RWPE2 (cell line): ENCODE measurements at places on chromosomes 4 and X.
A peak's percentile ranks its signal among the peaks of the same experiment; 100 is the strongest.

DNA sequence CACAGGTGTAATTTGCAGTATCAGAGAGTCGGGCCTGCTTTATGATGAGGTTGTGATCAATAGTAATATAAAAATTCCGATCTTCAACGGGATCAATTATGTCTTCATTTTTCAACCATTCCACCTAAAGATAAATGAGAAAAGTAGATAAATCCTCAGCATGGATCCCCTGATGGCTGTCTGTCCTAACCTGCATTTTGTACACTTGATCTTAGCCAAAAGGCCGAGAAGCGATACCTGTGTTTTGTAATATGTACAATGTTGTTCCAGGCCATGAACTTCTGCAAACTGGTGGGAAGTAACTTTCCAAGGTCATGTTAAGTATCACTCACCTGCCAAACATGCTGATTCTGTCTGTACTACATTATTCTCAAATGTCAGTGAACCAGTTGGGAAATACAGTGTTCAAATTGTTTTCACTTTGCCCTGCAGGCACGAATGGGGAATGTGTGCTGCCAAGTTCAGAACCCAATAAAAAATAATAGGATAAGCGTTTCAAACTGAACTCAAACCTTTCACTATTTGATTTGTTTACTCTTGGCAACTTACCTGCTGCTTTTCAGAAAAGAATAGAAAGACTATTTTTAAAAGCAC is 298.1 kb downstream of the UNC5C start:
- no peak for DNase-seq
- H3K27ac ChIP-seq = no peak overlapping the region
- H3K4me3 ChIP-seq = no peak overlapping the region
- H3K36me3 ChIP-seq = no peaks in the 10 kb centered on the region

- peaks cover 2% of the 10 kb centered on the region for H3K4me1 ChIP-seq
- H3K27ac ChIP-seq = no peak overlapping the region
Measured at GRCh38 chrX:136143711-136144110, 3.6 kb upstream of the FHL1 start.

DNA sequence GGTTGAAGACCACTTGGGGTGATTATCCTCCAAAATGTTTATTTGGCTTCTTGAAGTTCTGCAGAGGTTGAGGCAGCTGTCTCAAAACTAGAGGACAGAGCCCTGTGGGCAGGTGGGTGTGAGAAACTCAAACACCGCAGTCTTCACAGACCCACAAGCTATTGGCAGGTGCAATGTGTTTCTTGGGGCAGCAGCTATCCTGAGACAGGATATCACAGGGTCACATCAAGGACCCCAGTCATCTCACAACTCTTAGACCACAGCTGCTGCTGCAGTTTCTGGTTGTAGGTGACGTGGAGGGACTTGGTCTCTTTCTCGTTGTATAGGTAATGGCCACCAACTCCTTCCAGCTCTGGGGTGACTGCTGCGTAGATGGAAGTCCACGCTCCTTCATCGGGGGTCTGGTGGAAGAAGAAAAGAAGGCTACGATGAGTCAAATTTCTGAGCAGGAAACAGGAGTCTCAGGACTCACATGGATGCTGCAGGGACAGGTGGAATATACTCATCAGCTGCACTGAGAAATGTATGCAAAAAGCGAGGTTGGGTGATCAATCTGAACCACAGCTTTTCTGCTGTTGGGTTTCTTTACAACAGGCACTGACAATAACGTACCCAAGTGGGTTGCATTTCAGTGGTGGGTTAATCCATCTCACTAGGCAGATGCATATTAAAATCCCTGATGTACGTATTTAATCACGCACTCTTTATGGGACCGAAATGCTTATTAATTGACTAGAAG is 279.8 kb downstream of the DHRSX start:
- no peaks in the 10 kb centered on the region for H3K36me3 ChIP-seq
- no peak overlapping the region for H3K4me3 ChIP-seq
- no peaks in the 10 kb centered on the region for H3K4me1 ChIP-seq
- DNase-seq = no peak
- no peak overlapping the region for H3K27ac ChIP-seq

- no peaks in the 10 kb centered on the region for H3K36me3 ChIP-seq
- H3K27ac ChIP-seq = no peak overlapping the region
- no peak overlapping the region for H3K4me3 ChIP-seq
- DNase-seq = no peak
- peaks cover 10% of the 10 kb centered on the region for H3K4me1 ChIP-seq
Measured at GRCh38 chr4:181821039-181822004, 421.9 kb upstream of the TENM3 start.

DNA sequence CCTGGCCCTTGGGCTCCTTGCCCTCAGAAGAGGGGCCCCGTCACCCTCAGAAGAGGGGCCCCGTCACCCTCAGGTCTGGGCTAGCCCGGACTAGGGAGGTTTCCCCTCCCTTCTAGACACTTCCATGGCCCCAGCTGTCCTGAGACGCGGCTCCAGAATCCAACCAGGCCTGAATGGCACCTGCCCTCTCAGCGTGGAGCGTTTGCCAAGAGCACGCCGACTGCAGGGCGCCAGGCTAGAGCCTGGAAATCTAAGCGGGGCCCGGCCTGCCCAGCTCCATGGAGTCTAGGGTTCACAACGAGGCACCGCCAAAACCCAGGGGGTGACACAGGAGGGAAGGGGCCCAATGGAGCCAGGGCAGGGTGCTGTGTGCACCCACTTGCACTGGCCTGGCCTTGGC is 7.8 kb upstream of the ATP2B3 start:
- H3K27ac ChIP-seq = no peak overlapping the region
- H3K4me1 ChIP-seq = no peaks in the 10 kb centered on the region
- no peaks in the 10 kb centered on the region for H3K27me3 ChIP-seq
- DNase-seq = no peak
- H3K4me3 ChIP-seq = no peak overlapping the region

- no peak overlapping the region for H3K27ac ChIP-seq
- no peaks in the 10 kb centered on the region for H3K4me1 ChIP-seq
- peak; percentile 28 for DNase-seq
- H3K36me3 ChIP-seq = no peaks in the 10 kb centered on the region
Measured at GRCh38 chrX:1667566-1667965, 52.7 kb downstream of the ASMT start.

DNA sequence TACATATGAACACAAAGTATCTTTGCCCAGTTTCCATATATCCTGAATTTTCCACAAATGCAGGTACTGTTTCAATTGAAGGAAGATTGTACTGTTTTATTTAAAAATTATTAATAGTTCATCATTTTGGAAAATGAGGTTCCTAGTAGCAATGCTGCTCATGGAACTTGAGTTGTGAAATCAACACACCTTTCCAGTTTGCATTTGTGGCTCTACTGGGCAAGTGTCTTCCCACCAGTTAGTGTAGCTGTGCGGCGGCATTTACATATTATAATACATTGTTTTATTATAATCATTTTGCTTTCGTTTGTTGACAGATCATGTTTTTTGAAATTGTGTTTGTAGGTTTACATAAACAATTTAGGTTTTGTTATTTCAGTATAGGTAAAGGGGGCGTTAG is 2.0 kb upstream of the DDX3X start:
- peak overlapping the region; percentile 81 for H3K4me3 ChIP-seq
- peaks cover 3% of the 10 kb centered on the region for H3K4me1 ChIP-seq
- H3K36me3 ChIP-seq = peaks cover 19% of the 10 kb centered on the region

DNA sequence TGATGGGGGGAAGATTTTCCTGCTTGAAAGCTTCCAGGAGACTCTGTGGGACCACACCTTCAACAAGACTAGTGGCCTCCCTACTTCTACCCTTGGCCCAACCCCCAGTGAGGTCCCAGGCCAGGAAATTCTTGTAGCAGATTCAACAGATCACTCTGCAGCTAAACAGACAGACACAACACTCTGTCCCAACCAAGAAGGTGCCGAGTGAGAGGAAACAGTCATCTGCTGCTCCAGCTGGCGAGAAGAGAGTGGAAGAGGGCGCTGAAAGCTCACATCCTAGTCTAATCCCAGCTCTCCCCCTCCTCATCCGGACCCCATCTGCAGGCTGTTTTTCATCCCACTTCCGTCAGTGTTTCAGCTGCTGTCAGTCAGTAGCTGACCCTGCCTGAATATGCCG is 63.4 kb downstream of the CHRDL1 start:
- no peak overlapping the region for H3K4me3 ChIP-seq
- no peaks in the 10 kb centered on the region for H3K4me1 ChIP-seq
- no peaks in the 10 kb centered on the region for H3K27me3 ChIP-seq

DNA sequence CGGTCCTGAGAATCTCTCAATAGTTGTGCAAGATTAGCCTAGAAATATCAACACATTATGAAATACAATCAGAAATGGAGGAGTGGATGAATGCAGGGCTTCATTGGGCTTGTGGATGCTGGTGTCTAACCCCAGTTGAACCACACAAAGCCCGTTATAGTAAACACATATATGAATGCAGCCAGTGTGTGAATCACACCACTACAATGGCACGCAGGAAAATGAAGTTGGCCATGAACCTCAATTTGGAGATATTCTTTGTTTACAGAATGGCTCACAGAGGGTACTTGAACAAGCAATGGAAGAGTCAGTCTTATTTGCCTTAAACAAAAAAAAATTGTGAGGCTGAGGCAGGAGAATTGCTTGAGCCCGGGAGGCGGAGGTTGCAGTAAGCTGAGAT is 57.8 kb downstream of the SOD3 start:
- no peaks in the 10 kb centered on the region for H3K4me1 ChIP-seq
- no peaks in the 10 kb centered on the region for H3K27me3 ChIP-seq
- H3K36me3 ChIP-seq = no peaks in the 10 kb centered on the region

GRCh38 chrX:109940411-109940810 is 62.5 kb upstream of the TMEM164 start:
- DNase-seq = no peak
- no peaks in the 10 kb centered on the region for H3K4me1 ChIP-seq
- no peak overlapping the region for H3K4me3 ChIP-seq
- no peaks in the 10 kb centered on the region for H3K36me3 ChIP-seq
- no peaks in the 10 kb centered on the region for H3K27me3 ChIP-seq

GRCh38 chr4:37685823-37686372 is 278 bp downstream of the RELL1 start:
- no peaks in the 10 kb centered on the region for H3K27me3 ChIP-seq
- peak; percentile 59 for DNase-seq
- H3K4me3 ChIP-seq = peak overlapping the region; percentile 72
- no peaks in the 10 kb centered on the region for H3K36me3 ChIP-seq

DNA sequence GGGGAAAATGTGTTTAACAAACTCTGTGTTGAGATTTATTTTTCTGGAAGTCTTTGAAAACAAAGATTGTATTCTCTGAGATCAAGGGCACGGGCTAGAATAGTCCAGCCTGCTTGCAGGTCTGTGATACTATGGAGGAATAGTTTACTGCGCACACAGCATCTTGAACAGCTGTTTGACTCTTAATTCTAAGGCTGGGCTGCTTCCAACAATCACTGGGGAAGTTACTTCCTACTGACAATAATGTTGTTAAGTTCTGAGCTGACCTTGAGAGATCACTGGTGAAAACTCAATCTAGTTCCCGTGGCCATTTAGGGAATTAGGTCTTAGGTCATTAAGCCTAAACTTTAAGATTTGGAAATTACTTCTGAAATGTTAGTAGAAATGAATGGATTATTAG is 416.1 kb upstream of the FTHL17 start:
- DNase-seq = no peak
- H3K27me3 ChIP-seq = no peaks in the 10 kb centered on the region
- H3K4me1 ChIP-seq = peaks cover 9% of the 10 kb centered on the region
- H3K4me3 ChIP-seq = no peak overlapping the region
- no peak overlapping the region for H3K27ac ChIP-seq

DNA sequence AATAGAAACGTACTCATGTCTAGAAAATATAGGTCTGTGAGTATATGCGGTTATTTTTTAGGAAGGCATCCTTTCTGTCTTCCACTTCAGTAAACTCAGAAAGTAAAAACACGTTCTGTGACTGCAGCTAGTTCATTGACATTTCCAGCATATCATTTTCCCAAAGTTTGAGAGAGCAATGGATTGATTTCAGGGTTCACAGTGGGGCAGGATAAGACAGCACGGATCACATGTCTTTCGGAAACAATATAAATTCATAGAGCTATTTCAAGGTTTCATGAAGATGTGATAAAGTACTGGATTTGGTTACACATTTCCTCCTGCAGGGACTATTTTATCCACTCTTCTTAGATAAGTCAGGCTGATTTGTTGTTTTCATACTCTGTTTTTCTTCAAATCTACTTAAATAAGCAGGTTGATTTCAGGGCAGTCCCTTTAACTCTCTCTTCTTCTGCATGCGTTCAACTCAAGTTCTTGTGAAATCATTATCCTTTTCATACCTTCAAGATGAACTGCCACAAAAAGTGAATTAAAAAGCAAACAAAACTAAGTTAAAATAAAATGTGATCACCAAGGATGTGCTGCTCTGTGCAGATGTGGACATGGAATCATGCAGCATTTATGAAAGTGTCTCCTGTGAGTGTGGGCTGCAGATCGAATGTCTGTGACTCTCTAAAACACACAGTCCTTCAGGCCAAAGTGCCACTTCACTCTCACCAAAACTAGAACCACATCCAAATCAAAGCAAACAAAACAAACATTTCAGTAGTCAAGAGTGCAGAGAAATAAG is 187.7 kb downstream of the UNC5C start:
- no peak for DNase-seq
- no peaks in the 10 kb centered on the region for H3K4me1 ChIP-seq
- H3K36me3 ChIP-seq = no peaks in the 10 kb centered on the region
- H3K27ac ChIP-seq = no peak overlapping the region
- H3K27me3 ChIP-seq = no peaks in the 10 kb centered on the region

- no peaks in the 10 kb centered on the region for H3K36me3 ChIP-seq
- no peaks in the 10 kb centered on the region for H3K4me1 ChIP-seq
- H3K27ac ChIP-seq = no peak overlapping the region
- no peak for DNase-seq
- no peak overlapping the region for H3K4me3 ChIP-seq
Measured at GRCh38 chrX:65903750-65904149, 136.1 kb downstream of the VSIG4 start.

- H3K4me1 ChIP-seq = peaks cover 14% of the 10 kb centered on the region
- H3K27me3 ChIP-seq = no peaks in the 10 kb centered on the region
- H3K27ac ChIP-seq = no peak overlapping the region
- H3K36me3 ChIP-seq = no peaks in the 10 kb centered on the region
- no peak for DNase-seq
Measured at GRCh38 chr4:8105306-8106100, 53.1 kb downstream of the ABLIM2 start.

DNA sequence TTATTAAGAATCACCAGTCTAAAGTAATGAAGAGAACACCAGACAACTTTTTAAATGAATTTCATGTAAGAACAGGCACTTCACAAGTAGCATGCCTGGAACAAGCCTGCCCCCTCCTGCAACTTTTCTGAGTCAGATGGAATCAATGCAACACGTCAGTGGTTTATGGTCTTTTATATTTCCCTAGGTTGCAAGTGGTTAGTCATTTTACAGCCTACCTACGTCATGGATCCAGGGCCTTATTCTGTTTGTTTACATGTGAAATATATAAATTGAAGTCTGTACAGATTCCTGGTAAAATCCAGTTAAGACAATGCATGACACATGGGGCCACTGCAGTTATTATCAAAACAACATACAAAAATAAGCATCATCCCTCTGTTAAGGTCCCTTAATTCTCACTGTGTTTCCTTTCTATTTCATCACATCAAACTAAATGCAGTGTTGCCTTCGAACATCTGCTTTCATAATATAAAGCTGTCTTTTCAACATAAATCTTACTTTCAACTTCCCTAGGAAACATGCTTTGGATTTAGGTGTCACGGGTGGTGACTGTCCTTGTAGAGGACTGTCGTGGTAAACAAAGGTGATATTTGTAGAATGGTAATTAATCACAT is 309.3 kb downstream of the FRMPD4 start:
- H3K36me3 ChIP-seq = no peaks in the 10 kb centered on the region
- peaks cover 9% of the 10 kb centered on the region for H3K4me1 ChIP-seq
- DNase-seq = peak; percentile 30
- H3K27me3 ChIP-seq = no peaks in the 10 kb centered on the region
- peak overlapping the region; percentile 62 for H3K27ac ChIP-seq
- no peak overlapping the region for H3K4me3 ChIP-seq

GRCh38 chrX:118513120-118513898 is 17.7 kb downstream of the DOCK11 start:
- H3K27ac ChIP-seq = no peak overlapping the region
- no peak overlapping the region for H3K4me3 ChIP-seq
- no peaks in the 10 kb centered on the region for H3K36me3 ChIP-seq
- no peaks in the 10 kb centered on the region for H3K4me1 ChIP-seq
- no peaks in the 10 kb centered on the region for H3K27me3 ChIP-seq
